GM13977 (cell line): ENCODE measurements at places on chromosomes 5 and 9.

GRCh38 chr5:146751781-146752401 is 126.7 kb downstream of the PPP2R2B start:
- DNase-seq, result peak; percentile 4

- DNase-seq, result no peak
Measured at GRCh38 chr5:45089870-45090269, 281.1 kb downstream of the MRPS30 start.

DNA sequence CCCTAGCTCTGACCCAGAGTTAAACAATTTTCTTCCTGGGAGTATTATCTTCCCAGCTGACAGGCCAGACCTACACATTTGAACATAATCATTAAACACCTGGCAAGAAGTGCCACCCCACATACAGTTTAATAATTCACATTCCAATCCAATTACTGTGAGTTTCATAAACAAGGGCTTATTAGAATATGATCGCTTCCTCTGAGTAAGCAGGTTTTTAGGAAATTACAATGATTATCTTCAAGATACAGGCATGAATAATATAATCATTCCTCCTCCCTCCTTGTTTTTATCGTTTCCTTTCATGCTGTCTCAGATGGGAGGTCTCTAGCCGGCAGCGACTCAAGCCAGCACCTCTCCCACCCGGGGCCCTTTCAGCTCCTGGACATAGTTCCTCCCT is 15.8 kb upstream of the KIF4B start:
- DNase-seq, result no peak

DNA sequence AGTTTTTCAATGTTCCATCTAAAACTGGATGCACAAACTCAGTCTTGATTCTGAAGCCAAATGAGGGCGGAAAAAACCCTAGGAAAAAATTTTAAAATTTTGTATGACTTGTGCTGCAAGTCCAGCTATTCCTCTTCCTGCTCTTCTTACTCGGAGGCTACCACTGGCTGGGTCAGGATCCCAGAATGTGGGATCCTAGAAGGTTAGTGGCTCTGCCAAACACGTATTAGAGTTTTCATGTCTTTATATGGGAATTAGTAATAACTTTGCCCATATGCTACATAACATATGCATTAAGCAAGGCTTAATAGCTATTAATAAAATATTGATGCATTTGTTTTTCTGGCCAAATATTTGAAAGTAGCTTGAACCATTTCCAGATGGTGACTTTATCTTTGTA is 458.3 kb downstream of the AGTPBP1 start:
- DNase-seq, result no peak

DNA sequence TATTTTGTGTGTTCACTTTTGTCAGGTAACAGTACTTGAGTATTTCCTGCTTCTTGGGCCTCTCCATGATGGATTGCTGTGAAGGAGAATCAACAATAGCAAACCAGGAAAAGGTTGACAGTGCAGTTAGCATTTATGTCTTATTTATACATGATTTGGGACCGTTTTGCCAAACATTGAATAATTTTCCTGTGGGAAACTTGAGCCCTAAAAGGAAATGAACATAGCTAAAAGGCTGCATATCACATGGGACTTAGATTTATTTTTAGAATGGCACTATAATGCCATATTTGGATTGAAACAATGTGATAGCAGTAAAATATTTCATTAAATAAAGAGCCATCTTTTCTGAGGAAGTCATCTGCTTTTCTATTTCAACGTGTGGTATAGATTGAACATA is 15.3 kb downstream of the GPR21 start:
- no peak for DNase-seq

- no peak for DNase-seq
Measured at GRCh38 chr9:7042124-7042523, 284.4 kb downstream of the KDM4C start.

DNA sequence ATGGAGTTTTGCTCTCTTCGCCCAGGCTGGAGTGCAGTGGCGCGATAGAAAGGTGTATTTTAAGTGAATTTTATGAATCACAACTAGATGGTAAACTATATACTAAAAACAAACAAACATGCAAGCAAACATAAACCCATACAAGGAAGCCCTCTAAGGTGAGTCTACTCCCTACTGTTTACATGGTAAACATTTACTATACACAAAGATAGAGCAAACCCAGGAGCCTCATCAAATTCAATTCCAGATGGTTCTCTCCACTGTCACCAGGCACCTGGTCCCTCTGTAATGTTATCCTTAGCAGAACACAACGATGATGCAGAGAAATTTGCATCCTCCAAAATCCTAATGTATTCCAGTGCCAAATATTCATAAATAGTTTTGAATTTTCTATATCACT is 17.9 kb downstream of the ANKH start:
- no peak for DNase-seq

DNA sequence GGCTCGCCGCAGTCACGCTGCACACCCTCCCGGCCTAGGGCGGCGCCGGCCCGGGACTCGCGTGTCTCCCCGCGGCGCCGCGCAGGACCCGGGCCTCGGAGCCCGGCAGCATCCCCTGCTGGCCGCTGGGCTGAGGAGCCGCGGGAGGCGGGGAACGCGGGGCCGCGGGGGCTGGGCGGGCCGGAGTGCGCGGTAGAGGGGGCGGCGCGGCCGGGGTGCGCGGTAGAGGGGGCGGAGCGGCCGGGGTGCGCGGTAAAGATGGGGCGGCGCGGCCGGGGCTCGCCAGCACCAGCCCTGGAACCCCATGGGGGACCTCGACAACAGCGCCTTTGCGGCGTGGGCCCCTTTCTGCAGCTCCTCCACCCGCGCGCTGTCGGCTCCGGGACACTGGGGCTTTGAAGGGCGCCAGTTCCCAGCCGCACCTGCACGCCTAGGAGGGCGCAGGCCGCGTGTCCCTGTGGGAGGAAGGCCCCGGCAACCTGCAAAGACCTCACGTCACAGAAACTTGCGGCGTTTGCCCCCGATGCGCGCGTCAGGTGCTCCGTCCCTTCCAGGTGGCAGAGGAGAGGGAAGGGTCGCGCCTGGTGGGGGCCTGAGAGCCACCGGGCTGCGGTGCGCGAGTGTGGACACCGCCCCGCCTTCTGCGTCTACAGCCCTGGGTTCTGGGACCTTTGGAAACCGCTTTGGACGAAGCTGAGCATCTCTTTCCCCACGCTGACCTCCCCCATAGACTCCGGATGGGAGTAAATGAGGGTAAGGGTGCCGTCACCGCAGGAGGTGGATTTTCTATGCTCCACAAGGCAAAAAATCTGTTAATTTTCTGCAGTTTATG is 49.6 kb downstream of the NSUN2 start:
- DNase-seq, result peak; percentile 74

- DNase-seq, result no peak
Measured at GRCh38 chr9:79896390-79896980, 324.7 kb downstream of the TLE4 start.

- no peak for DNase-seq
Measured at GRCh38 chr5:140146523-140146842, 20.7 kb downstream of the IGIP start.

DNA sequence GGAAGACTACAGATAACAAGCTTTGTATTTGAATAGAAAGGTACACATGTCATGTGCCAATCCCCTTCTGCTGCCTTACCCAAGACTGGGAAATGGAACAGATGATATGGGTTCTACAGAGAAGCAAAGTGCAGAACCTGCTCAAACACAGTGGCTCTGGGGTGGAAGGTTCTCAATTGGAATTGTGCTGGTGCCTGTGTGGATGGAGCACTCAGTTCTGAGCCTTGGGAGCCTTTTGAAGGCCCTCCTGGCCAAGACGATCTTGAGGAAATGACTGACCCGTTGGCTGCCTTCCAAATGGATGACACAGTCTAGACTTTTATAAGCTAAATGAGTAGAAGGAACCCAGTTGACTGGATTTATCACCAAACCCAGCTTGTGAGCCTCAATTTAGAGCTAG is 4.2 kb upstream of the PRSS3 start:
- DNase-seq, result no peak

DNA sequence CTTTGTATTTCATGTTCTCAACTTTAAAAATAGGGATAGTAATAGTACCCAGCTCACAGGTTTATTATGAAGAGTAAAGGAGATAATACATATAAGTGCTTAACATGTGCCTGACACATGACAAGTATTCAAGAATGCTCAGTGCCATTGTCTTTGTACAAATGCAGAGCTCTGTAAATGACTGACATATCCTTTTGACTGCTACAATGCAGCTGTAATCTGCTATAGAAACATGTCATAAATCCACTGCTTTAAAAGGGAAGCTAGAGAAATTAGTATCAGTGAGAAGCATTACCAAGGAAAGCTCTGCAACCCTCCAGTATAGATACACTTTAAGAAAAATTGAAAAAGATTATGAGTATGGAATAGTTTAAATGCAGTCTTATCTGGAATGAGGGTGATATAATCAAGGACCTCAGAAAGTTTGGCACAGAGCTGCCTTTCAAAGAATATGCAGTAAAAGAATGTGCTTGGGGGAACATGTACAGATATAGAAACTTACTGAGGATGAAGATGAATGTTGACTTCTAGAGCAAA is 17.9 kb downstream of the ERAP1 start:
- DNase-seq, result no peak
